T-helper 22 cell (primary cell): ENCODE measurements at places on chromosomes 11 and 22.

DNA sequence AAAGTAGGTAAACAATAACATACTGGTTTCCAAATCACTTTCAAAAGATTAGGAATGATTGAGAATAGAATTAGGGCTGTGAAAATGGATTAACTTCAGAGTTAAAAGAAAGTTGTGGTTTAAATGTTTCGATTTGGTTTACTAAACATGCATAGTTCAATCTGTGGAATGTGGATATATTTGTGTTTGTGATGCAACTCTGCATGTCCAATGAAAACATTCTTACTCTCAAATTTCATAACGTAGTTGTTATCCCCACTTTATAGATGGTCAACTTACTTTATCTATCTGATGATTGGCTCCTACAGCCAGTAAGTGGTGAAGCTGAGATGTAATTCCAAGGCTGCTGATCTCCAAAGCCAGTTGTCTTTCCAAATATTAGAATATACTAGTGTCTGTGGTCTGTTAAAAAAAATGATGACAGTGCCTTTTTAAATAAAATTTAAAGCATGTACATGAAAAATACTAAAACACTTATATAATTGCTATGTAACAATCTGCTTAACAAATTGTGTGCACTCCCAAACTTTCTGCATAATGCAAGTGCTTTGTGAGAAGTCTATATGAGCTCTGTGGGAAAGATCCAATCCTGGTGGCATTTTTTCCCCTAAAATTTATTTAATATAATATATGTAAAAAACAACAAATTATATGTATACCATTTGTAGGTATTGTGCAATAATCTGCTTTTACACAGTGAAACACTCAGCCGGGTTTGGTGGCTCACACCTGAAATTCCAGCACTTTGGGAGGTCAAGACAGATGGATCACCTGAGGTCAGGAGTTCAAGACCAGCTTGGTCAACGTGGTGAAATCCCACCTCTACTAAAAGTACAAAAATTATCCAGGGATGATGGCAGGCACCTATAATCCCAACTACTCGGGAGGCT is 9.7 kb upstream of the SIK3 start:
- DNase-seq = no peak

DNA sequence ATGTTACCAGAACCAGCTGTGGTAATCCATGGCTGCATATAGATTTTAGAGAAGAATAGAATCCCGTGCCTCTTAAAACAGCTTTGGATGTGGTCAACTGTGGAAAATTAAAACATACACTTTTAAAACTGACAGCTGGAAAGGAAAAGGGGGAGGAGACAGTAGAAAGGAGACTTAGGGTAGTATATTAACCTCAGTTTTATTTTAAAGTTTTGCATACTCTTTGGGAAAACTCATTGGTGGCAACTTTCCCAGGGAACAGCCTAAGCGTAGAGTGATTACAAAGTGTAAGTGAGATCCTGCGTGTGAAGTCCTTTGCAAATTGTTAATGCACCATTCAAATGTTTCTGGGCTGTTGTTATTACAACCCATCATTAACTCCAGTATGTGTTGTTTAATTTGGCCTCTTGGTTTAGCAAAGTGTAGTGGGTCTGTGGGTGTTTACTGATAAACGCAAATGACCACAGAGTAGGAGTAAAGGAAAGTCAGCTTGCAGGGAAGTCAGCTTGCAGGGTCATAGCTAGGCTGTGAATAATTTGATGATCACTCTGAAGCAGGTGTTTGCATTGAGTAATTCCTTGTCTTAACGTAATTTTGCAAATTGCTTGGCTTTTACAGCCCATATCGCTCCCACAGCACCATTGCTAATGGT is 88.0 kb upstream of the DBX1 start:
- no peak for DNase-seq

- no peak for DNase-seq
These were observed 475.6 kb downstream of the MIAT start for GRCh38 chr22:27133019-27133431.

GRCh38 chr22:21940521-21940920 is 12.1 kb downstream of the PPM1F start:
- DNase-seq = no peak

DNA sequence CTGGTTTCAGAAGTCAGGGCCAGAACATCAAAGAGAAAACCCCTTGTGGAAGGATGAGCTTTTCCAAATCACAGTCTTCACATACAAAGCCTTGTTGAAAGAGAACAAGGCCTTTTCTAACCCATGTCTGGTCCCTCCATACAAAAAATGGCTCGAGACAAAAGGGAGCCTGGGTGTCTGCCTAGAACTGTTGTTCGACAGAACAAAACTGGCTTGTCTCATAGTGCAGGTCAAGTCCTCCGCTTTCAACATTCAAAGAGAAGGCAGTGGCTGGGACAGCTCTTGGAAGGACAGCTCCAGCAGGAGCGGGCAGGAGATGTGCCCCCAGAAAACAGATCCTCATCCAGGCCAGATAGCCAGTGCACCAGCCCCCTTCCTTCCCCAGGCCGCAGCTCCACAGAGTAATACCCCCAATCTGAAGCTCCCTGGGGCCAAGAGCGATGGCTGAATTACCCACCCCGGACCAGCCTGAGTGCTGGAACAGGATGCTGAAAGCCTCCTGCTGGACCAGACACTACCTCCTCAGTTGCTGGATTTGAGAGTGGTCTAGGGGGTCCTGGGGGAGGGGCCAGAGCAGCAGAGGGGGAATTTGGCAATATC is 27.6 kb downstream of the USH1C start:
- DNase-seq = no peak

DNA sequence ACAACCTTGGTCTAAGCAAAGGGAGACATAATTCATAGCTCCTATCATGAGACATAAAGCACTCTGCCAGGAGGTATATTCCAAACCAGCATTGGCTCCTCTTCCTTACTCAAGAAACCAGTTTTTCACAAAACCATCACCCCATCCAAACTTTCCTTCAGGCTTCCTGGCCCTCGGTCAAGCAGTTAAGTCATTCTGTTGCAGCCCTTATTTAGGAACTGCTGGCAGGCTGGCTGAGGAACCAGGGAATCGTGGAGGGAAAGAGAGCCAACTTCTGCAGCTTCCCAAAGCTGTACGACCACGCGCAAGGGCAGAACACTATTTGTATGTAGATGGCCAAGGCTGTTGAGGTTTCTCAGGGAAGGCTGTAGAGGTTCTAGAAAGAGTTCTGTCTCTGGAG is 680 bp downstream of the IFT46 start:
- no peak for DNase-seq

DNA sequence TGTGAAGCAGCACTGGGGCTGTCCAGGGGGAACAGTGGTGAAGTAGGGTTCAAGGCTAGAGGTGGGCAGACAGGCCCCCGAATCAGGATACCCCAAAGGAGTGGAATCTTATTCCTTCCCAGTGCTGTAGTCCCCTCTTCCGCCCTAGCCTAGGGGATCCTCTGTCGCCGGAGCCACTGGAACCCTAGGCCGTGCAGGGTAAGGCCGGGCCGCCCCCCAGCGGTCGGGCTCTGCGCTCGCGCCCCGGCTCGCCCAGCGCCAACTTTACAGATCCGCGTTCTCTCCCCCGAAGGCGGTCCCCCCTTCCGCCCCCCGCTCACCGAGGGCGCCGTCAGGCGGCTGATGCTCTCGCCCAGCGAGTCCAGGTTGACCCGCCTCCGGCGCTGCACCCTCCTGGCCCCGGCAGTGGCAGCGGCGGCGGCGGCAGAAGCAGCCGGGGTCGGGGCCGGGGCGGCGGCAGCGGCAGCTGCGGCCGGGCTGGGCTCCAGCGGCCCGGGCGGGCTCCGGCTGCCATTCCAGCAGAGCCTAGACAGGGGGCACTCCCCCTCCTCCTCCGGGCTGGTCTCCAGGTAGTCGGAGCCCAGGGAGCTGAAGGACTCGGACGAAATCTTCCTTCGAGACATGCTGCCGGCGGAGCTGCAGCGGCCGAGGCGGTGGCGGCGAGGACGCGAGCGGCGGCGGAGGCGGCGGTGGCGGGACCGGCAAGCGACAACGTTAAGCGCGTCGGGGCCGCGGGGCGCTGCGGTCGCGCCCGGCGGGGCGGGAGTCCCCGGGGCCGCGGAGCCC is 650 bp downstream of the GUCY1A2 start:
- DNase-seq = no peak

GRCh38 chr22:37744589-37744988 is 47.7 kb downstream of the TRIOBP start:
- no peak for DNase-seq

- DNase-seq = no peak
These were observed 858 bp downstream of the OAF start for GRCh38 chr11:120211522-120212258.

- no peak for DNase-seq
These were observed 36.4 kb upstream of the TPBGL start for GRCh38 chr11:75204012-75204674.

DNA sequence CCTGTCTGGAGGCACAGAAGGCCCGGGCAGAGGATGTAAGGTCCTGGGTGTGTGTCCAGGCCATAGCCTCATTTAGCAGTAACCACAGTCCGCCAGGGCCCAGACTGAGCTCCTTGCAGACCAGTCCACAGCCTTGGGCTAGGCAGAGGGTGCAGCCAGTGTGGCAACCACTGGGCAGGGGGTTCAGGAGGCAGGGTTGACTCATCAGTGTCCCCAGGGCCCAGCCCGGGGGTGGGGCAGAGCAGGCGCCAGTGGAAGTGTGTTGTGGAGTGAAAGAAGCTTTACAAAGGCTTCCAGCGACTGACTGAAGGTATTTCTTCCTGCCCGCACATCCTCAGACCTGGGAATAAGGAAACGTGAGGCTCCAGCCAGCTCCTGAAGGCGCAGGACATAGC is 27.7 kb upstream of the WNT11 start:
- no peak for DNase-seq

GRCh38 chr11:65884716-65885092 is 3.6 kb downstream of the FIBP start:
- peak; percentile 62 for DNase-seq

GRCh38 chr11:98564881-98565280 is 455.9 kb upstream of the CNTN5 start:
- no peak for DNase-seq

DNA sequence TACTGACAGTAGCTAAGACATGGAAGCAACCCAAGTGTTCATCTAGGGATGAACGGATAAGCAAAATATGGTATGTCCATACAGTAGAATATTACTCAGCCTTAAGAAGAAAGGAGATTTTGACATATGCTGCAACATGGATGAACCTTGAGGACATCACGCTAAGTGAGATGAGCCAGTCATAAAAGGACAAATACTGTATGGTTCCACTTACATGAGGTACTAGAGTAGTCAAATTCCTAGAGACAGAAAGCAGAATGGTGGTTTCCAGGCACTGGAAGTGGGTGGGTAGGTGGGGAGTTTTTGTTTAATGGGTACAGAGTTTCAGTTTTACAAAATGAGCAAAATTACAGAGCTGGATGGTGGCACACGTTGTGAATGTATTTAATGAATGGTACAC is 18.1 kb downstream of the CHST1 start:
- no peak for DNase-seq

DNA sequence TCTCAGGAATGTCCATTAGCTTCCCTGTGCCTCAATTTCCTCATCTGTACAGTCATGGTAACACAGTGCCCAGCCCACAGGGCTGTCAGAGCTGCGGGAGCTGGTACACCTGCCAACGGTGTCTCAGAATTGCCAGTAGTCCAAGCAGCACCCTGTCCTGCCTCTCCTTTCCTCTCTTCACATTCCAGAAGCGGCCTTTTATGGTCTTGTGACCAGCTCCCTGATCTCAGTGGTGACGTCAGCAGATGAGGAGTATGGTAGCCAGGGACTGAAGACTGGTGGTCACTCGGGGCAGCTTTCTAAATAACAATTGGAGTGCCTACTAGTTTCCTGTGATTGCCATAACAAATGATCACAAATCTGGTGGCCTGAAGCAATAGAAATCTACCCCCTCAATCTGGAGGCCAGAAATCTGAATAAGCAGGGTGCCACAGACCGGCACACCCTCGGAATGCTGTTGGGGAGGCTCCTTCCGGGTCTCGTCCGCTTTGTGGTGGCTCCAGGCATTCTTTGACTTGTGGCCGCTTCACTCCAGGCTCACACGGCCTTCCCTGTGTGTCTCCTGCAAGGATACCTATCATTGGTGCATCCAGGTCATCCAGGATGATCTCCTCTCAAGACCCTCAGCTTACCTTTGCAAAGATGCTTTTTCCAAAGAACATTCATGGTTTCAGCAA is 2.1 kb downstream of the FADD start:
- no peak for DNase-seq

DNA sequence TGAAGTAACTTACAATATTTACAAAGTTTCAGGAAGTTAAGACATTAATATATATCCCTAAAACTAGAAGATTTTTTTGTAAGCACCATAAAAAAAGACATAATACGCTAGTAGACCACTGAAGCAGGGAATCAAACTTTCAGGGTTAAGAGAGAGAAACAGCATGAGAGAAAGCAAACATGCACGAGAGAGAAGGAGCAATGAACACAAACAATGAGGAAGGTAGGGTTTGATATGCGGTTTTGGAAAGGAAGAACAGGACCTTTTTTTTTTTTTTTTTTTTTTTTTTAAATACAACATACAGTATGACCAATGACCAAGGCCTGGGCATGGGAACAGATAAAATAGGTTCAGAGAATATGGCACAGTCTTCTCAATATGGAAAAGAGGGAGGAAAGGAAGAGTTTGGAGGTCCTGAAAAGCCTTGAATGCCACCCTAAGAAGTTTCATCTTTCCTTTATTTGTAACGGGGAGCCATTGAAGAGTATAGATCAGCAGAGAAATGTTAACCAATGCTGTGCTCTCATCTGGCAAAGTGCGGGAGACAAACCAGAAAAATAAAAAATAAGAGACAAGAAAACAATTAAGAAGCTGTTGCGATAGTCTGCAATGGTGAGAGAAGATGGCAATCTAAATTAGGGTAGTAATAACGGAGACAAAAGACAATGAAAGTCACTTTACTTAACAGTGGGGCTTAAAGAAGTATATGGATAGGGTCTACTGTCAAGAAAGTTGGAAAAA is 101.0 kb downstream of the USP35 start:
- DNase-seq = no peak

DNA sequence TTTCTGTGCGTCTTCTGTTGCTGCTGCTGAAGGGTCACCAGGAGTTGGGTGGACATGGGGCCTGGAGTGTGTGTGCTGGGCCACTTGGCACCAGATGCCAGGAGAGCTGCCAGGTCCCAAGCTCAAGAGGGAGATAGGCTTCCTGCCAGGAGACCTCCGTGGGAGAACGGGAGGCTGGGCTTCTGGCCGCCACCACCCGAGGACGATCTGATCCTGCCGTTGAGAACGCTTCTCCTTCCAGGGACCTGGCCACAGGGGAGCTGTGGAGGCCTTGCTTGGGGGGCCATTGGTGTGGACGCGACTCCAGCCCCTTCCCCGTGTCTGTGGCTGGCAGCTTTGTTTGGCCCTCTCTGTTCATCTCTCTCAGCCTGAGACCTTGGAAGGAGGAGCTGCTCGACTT is 2.4 kb downstream of the BRSK2 start:
- no peak for DNase-seq

DNA sequence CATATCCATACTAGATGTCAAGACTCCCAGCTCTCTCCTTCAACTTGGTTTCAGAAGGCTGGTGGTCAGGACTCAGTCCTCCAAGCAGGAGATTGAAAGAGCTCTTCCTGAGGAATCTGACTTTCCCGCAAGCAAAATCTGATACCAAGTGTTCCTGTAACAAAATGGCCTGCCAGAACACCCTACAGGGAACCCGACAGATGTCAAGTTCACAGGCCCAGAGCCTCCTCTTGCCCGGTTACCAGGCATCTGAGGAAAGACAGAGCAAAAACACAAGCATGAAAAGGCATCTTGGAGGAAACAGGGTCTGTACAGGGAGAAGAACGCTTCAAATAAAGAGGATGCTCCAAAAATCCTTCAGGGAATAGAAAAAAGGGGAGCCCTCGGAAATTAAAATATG is 8.7 kb upstream of the KCNJ5 start:
- DNase-seq = no peak

- DNase-seq = no peak
These were observed 34.3 kb downstream of the RCOR2 start for GRCh38 chr11:63882555-63883242.

GRCh38 chr11:100756559-100756958 is 69.5 kb downstream of the ARHGAP42 start:
- no peak for DNase-seq
